ENCODE measurements at places on chromosomes 7 and 10.

GRCh38 chr7:35705932-35706461 is 11.1 kb upstream of the HERPUD2 start:
- DNase-seq: no peak

- no peak for DNase-seq
Measured at GRCh38 chr7:155864271-155864985, 52.2 kb upstream of the SHH start.

GRCh38 chr10:116088985-116089384 is 184.0 kb downstream of the GFRA1 start:
- DNase-seq: no peak

GRCh38 chr10:4382811-4383210 is 443.2 kb upstream of the AKR1E2 start:
- DNase-seq: no peak

- no peak for DNase-seq
Measured at GRCh38 chr7:5082806-5083205, 37.1 kb downstream of the RBAK start.

- DNase-seq: no peak
Measured at GRCh38 chr10:92068900-92069299, 145.3 kb downstream of the BTAF1 start.

DNA sequence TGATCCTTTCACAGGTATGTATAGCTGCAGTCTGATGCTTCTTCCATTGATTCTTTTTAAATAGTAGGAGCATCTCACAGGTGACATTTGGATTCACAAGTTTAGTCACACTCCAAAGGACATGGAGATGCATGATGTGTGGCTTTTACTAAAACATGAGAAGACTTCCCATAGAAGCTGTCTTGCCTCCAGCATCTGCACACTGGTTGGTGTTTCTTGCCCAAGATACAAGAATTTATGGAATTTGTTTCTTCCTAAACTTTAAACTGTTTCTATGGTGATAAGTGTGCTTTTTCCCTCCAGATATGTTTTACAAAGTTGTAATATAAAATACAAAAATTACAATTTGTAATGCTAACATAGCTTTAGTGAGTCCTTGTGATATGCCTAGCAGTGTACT is 24.2 kb downstream of the ADIRF start:
- no peak for DNase-seq

- no peak for DNase-seq
Measured at GRCh38 chr10:79923669-79924068, 25.2 kb downstream of the SFTPD start.

- DNase-seq: no peak
Measured at GRCh38 chr7:28405662-28406061, 6.7 kb upstream of the CREB5 start.

- no peak for DNase-seq
Measured at GRCh38 chr10:95793401-95794045, 37.6 kb downstream of the ENTPD1 start.

DNA sequence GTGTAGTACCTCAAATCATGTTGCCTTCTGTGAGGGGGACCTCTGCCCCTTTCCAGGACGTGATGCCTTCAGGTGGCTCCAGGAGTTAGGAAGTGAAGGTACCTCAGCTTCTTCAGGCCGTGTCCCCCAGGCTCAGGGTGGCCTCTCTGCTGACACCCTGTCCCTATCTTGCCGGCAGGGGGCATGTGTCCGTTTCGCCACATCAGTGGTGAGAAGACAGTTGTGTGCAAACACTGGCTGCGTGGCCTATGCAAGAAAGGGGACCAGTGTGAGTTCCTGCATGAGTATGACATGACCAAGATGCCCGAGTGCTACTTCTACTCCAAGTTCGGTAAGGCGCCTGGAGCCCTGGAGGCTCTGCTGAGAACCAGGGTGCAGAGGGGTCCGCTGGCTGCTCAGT is 9.2 kb downstream of the CPSF4 start:
- no peak for DNase-seq

- no peak for DNase-seq
Measured at GRCh38 chr7:27239387-27240014, 3.1 kb upstream of the EVX1 start.

GRCh38 chr7:73966062-73966940 is 61.7 kb upstream of the ELN start:
- DNase-seq: no peak

GRCh38 chr10:102066399-102067088 is 1.4 kb downstream of the HPS6 start:
- no peak for DNase-seq

- DNase-seq: no peak
Measured at GRCh38 chr7:90655566-90655965, 59.4 kb downstream of the CDK14 start.

DNA sequence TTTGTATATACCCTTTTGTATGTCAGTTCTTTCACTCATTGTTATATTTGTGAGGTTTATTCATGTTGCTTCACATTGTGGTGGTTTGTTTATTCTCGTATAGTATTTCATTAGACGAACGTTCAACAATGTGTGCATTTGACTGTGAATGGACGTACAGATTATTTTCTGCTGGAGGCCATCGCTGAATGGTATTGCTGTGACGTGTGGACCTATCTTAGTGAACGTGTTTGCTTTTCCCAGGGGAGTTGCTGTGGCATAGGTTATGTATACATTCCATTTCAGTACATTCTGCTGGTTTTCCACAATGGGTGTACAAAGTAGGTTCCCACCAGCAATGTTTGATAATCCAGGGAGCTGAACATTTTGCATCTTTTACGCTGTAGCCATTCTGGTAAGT is 31.1 kb upstream of the PLEKHS1 start:
- DNase-seq: no peak

DNA sequence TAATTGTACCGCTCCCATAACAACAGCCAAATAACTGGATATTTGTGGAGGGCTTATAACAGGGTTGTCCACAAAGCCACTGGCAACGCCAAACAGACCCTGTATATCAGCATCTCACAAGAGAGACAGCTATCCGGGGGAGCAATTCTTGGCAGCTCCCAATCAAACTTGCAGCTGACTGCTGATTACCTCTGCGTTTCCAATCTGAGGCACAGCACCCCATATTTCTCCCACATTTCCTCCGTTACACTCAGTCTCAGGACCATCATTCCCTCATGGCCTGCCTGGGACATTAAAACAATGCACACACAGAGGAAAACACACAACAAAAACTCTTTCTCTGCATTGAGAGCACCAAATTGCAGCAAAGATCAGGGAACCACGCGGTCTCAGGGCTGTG is 67.8 kb upstream of the SDK1 start:
- DNase-seq: no peak

- no peak for DNase-seq
Measured at GRCh38 chr10:75967491-75967890, 536.1 kb downstream of the LRMDA start.

DNA sequence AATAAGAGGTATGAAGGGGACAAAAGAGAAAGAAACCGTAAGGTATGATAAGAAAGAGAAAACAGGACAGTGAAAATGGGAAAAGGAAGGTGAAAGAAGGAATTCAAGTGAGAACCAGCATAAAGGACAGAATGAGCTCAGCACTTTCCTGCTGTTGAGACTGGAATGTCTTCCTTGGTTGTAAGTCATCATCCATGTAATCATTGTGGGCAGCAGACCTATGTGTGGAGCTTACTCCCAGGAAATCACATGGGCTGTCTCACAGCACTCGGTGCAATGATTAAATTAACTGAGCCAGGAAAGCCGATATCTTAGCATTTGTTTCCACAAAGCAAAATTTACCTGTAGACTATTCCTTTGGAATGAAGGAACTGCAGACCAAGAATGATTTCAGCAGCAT is 118.1 kb downstream of the PRKCQ start:
- no peak for DNase-seq

- peak; percentile 27 for DNase-seq
Measured at GRCh38 chr7:148485618-148486017, 104.9 kb upstream of the C7orf33 start.

GRCh38 chr7:151694828-151695580 is 175.3 kb upstream of the RHEB start:
- no peak for DNase-seq

GRCh38 chr7:39458061-39458745 is 108.0 kb upstream of the YAE1 start:
- DNase-seq: no peak

DNA sequence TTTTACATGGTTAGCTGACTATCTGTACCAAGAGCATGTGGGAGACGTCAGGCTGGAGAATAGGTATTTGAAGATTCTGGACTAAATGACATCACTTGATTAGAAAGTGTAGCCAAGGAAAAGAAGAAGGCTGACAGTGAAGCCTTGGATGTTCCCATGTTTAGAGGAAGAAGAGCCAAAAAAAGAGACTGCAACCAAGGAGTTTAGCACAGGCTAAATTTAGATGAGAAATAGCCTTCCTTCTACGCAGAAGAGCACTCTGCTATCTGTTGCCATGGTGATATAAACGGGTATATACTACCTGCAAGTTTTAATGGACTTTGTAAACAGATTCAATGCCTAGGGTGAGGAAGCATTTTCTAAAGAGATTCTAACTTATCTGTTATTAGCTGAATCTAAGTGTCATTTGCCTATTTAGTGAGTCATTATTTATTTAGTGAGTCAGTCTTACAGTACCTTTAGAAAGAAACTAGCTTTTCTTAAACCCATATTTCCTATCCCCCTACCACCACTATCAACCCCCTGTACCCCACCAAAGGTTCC is 69.8 kb downstream of the CDK6 start:
- no peak for DNase-seq

DNA sequence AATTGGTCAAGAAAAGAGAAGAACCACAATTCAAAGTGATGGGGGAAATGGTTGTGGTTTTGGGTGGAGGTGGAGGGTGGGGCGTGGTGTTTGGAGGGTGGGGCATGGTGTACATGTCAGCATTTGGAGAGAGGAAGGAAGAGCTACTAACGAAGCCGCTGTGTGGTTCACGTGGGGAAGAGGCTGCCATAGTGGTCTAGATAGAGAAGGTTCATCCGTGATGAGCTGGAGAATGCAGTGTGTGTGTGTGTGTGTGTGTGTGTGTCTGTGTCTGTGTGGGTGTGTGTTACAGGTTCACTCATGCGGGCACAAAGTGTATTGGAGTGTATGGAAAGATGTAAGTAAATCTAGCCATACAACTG is 6.1 kb upstream of the VCL start:
- no peak for DNase-seq

GRCh38 chr7:40015790-40016296 is 65.8 kb downstream of the CDK13 start:
- DNase-seq: peak; percentile 33

DNA sequence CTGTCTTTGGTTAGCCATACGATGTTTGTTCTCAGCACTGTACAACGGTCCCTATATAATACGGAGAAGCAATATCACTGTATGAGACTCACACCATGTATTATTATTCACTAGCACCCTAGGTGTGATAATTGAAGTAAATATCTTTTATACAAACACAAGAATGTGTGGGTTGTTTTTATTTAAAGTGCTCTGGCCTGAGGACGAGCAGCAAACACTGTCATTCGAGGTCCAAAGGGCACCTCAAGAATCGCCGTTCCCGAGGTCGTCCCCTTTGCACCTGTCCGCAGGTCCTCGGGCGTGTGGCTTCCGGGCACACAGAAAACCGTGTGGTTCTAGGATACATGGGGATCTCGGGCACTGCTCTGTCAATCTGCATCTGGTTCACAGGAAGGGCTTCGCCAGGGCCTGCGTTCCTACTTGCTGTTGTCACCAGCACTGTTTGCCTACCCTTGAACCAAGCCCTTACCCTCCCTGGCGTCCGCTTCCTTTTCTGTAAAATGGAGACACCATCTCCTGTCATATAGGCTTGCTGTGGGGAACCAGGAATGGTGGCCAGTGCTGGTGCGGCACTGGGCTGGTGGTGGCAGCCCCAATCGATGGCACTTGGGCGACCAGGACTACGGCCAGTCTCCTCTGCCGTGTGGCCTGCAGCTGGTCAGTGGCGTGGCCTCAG is 28.5 kb upstream of the SH2B2 start:
- no peak for DNase-seq

DNA sequence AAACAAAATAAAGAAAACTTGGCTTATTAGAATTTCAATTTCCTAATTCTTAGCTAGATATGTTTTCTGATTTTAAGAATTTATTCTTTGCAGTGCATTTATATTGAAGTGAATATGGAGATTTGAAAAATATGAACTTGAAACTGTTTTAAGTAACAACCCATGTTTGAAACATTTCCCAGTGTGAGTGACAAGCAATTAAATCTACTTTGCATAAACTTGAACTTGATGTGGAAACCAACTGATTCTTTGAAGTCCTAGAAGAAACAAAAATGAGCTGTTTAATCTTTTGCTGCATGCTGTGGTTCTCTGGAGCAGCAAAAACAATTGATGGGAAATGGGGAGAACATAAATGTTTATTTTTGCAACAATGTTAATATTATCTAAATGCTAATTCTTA is 430.2 kb downstream of the ARL4A start:
- DNase-seq: no peak

- DNase-seq: no peak
Measured at GRCh38 chr10:11716686-11717085, 25.5 kb upstream of the ECHDC3 start.

- no peak for DNase-seq
Measured at GRCh38 chr10:35011771-35012191, 78.4 kb downstream of the CUL2 start.

DNA sequence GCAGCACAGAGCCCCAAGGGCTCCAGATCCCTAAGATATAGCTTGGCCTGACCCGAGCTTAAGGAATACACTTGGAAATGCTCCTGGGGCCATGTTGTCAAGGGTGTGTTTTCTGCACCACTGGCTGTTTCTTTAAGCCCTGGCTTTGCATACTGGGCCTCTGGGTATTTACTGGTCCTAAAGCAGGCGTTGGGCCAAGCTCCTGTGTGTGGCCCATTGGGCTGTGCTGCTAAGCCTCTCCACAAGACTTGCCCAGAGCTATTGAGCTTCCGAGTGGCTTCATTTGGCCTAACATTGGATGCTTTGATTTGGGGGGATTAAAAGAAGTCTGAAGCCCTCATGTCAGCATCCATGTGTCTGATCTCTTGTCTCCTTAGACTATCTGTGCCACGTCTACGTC is 5.2 kb downstream of the YKT6 start:
- no peak for DNase-seq

DNA sequence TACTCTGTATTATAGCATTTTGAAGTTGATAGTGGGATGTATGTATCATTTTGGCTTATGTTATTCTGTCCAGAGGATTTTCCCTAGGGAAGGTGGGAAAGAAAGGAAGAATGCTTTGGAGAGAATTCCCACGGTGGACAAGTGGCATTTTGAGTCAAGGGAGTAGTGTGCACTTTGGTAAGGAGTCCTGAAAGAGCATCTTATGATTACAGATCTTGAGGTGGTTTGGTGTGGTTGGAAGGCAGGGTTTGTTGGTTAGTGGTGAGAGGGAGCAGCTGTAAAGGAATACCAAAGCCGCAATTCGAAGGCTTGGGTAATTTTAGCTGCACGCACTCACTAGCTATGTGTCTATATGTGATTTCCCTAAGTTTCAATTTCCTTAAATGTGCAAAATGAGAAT is 16.1 kb downstream of the CCSER2 start:
- DNase-seq: no peak

GRCh38 chr10:4306871-4307270 is 519.1 kb upstream of the AKR1E2 start:
- no peak for DNase-seq

DNA sequence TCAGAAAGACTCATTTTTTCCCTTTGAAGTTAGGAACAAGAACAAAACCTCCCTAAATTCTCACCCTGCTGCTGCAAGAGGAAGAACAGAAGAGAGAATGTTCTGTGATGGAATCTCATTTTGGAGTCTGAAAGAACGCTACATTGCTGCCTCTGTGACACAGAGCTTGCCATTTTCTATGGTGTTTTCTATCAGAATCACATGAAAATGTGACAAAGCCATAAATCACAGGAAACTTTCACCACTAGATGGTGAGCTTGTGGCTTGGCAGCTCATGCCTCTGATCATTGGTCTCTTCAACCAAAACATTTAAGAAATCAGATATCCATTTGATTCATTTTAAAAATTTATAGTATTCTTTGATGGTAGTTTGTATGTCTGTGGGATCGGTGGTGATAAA is 82.9 kb downstream of the CADPS2 start:
- peak; percentile 22 for DNase-seq
